ENCODE measurements at places on chromosomes 1 and 21.

DNA sequence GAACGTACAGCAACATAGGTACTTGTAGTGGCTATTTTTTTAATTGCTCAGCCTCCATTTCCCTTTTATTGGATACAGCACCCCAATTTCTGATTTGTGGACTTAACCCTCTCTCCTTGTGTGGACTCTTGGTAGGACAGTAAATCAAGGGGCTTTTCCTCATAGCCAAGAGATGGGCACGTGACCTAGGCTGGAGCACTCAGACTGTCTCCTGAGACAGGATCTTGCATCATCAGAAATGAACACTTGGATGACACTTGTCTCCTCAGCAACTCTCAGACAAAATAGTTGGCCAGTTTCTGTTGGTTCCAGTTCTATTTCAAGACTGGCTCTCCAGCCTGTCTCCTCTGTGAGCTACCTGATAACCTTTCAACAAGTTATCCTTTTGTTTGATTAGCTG is 112.9 kb upstream of the ZNF678 start:
- no peak for DNase-seq

- no peak for DNase-seq
Observed at GRCh38 chr1:3460672-3461131, 6.2 kb downstream of the ARHGEF16 start.

- no peak for DNase-seq
Observed at GRCh38 chr1:34866762-34867109, 7.2 kb upstream of the SMIM12 start.

GRCh38 chr1:154628121-154628405 is 20.1 kb upstream of the ADAR start:
- DNase-seq, result no peak

DNA sequence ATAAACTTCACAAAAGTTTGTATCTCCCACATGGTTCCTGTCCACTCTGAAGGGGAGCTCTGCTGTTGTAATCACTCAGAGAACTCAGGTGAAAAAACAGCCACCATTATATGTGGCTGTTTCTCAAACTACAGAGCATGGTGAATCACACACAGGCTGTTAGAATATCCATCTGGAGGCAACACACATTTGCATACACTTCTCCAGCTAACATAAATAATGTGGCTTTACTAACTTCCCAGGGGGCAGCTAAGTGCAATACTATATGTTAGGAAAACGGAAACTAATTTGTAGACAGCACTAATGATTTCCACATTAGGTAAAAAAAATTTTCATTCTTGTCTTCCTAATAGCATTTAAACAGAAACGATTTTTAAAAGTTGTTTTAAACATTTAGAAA is 49.3 kb downstream of the PTGFR start:
- DNase-seq, result no peak

DNA sequence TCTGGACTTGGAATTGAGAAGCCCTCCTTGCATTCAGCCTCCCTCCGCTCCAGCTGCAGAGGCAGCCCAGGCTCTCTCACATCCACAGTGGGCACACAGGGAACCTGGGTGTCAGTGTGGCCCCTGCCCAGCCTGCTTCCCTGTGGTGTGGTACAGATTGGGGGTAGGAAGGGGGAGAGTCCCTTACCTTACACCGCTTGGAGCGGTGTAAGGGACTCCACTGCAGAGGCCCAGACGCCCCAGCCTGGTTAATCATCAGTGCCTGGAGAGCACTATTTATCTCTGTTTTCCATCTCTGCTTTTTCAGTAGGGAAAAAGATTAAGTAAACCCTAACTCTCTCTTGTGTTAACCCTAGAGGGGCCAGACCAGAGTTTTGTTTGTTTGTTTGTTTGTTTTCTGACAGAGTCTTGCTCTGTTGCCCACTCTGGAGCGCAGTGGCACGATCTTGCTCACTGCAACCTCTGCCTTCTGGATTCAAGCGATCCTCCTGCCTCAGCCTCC is 803 bp upstream of the RHBG start:
- no peak for DNase-seq

DNA sequence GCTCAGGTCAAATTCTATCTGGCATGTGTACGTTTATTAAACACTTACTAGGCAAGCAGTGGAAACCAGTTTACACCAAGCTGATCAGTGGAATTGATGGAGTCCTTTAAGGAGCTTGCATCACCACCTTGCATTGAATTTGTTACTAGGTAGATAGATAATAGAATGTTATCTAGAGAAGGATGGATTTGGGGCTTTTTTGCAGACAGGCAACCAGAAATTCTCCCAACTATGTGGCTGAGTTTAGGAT is 44.9 kb downstream of the HHAT start:
- DNase-seq, result no peak

DNA sequence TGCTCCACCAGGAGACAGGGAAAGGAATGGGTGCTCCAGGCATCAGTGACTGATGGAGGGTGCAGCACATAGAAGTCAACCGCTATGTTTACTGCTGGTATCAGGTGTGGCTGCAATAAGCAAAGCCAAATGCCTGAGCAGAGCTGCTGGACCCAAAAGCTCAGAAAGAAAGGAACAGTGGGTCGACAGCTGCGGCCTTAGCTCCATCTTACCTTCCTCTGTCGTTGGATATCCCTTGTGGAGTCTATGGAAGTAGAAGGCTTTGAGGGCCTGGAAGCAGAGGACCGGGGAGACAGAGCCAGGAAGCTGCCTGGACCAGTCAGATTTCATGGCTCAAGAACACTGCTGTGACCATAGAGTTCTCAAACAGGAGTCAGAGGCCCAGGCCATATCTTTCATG is 45.3 kb downstream of the RIMS3 start:
- DNase-seq, result no peak

DNA sequence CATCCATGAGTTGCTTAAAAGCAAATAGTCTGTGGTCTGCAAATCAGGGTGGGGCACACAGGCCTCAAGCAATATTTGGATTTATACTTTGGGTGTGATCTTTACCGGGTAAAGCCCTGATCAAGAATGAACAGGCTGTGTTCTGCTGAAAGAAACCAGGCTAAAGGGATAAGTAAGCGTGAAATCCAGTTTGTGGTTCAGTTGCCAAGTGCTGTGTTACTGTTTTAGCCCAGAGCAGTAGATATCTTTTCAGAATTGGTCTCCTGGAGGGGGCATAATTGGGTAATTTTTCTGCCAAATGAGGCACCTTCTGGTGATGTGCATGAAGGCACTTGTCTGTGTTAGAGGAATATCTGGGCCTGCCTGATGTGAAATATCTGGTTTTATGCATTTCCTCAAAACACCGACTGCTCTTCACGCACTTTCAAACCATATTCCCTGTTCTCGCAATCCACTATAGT is 21.4 kb downstream of the AIM2 start:
- DNase-seq, result no peak

DNA sequence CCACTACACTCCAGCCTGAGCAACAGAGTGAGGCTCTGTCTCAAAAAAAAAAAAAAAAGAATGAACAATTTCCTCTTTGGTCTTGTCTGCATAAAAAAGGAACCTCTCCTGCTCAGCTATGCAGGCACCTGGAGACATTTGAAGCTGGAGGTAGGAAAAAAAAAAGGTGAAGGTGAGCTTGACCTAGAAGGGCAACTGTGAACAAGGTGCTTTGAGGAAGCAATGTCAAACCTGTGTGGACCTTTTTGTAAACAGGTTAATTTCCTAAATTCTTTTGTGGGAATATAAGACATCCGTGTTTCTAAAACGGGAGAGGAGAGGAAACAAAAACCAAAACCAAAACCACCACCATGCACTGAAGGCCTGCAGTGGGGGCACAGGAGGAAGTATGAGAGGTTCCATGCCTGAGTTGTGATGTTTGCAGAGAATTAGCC is 77.5 kb downstream of the SLC45A1 start:
- DNase-seq, result no peak

GRCh38 chr1:75074831-75075395 is 59.3 kb upstream of the LHX8 start:
- no peak for DNase-seq

DNA sequence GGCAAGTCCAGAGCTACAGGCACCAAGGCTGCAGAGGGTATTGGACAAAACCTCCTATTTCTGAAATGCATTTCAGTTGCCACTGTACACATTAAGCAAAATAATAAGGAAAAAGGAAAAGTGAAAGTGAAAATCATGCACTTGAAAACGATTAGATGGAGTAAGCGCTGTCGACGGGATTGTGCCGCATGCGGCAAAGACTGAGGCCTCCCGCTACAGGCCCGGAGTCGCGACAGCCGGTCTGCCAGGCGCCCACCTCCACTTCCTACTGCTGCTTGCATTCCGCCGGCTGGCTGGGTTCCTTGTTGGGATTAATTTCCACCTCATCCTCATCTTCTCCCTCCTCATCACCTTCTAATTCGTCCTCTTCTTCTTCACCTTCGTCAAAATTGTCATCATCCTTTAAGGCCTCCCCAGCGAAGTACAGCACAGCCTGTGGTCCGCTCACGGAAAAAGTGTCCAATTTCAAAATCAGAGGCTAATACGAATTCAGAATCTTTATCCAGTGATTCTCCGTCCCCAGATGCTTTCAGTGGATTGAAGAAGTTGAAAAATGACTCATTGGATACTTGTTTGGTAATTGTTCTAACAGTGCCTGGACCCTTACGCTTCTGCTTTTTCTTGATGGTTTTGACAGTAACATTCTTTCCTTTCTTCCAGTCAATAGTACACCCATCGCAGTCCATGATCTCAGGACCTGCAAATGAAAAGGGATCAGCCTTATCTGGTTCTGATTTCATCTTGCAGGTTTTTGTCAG is 38.0 kb downstream of the CD58 start:
- DNase-seq, result no peak

- DNase-seq, result no peak
Observed at GRCh38 chr1:171032822-171033702, 57.6 kb upstream of the FMO3 start.

- DNase-seq, result no peak
Observed at GRCh38 chr21:44810779-44811178, 7.1 kb downstream of the SUMO3 start.

GRCh38 chr1:39196244-39197215 is 8.0 kb upstream of the MACF1 start:
- peak; percentile 24 for DNase-seq

DNA sequence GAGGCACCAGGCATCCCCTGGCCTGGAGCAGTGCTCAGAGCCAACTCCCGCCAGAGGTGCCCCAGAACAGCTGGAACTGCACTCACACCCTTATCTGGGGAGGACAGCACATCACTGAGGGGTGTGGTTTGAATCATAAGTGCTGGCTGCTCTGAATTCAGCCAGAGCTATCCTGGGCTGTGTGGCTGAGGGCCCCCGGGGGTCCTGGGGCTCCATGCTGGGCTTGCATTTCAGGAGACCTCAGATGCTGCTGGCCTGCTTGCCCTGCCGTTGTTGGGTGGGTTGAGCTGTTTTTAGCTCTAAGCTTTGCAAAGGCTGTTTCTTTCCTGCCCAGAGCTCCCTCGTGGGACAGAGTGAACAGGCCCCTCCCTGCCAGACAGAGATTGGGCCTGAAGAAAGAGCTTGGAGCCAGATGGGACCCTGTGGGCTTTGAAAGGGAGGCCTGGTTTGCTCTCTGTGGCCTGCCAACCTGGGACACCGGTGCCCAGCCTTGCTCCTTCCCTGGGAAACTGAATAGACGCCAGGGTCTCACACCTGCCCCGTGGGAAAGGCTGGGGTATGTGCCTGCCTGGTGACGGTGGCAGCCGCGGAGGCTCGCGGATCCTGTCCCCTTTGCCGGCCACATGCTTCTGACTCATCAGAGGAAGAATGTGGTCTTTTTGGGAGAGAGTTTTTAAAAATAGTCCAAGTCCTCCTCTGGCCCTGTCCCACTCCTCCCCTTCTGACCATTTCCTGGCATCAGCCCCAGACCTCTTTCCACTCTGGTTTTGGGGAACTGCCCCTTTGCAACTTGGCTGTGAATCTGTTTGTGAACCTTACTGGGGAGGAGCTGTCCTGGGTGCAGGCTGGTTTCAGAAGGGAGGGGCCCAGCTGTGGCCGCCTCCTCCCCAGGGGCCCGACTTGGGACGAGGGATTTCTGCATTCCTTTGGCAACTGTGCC is 30.0 kb downstream of the ARHGEF10L start:
- no peak for DNase-seq

DNA sequence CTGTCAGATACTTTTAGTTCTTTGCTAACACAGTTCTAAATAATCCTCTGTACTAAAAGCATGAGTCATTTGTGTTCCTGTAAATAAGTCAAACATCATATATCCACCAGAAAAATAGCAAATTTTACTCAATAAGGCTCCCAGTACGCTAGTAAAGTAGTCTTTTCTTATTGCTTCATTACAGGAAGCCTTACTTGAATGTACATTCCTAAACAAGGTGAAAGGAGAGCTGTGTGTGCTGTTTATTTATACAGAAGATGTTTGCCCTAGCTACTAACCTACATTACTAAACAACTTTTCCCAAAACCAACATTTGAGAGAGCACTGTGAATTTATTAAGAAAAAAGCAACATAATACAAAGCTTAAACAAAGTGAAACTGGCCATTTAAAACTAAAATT is 52.0 kb downstream of the ZNHIT6 start:
- DNase-seq, result no peak

DNA sequence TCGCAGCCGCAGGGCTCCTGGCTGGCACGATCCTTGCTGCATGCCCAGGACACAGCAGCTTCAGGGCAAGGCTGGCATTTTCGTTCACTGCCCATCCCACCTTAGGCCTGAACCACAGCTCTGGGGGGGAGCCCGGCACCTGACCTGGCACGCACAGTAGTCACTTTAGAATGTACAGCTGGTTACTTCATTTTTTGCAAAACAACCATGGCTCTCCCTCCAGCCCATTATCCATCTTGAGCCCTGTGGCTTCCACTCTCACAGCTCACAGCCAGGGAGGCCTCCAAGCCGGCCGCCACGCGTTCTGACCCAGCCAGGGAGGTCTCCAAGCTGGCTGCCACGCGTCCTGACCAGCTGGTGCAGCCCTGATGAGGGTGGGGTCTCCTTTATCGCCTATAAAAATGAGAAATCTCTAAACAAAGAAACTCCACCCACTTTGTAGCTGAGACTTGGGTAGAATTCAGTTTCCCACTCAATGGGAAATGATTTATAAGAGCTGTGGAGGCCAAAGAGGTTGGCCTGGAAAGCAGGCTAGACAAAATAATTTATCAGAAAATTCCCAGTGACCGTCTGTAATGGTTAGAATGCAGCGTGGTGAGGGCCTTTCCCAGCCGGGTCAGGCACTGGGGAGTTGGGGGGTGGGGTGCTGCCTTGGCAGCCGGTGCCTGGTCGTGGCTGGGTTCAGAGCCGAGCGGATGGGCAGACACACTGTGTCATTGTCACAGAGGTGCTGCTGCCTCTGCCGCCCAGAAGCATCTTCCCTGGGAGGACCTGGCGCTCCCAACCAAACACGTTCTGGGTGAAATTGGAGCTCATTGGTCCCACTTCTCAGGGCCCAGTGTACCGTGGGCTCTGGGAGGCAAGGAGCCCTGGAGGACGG is 54.6 kb upstream of the ACTRT2 start:
- no peak for DNase-seq

Measured in naive thymus-derived CD8-positive, alpha-beta T cell (primary cell).